ENCODE measurements at places on chromosomes 12 and 14.

GRCh38 chr12:92995258-92995903 lies 66.3 kb upstream of the EEA1 start:
- DNase-seq, result no peak

- DNase-seq, result no peak
Observed at GRCh38 chr12:1822699-1823098, 2.3 kb downstream of the LRTM2 start.

- DNase-seq, result no peak
Observed at GRCh38 chr12:106774808-106775524, 484 bp downstream of the RIC8B start.

- no peak for DNase-seq
Observed at GRCh38 chr12:121284551-121285390, 11.7 kb downstream of the CAMKK2 start.

- DNase-seq, result peak; percentile 60
Observed at GRCh38 chr14:32417956-32418552, 89.0 kb downstream of the AKAP6 start.

DNA sequence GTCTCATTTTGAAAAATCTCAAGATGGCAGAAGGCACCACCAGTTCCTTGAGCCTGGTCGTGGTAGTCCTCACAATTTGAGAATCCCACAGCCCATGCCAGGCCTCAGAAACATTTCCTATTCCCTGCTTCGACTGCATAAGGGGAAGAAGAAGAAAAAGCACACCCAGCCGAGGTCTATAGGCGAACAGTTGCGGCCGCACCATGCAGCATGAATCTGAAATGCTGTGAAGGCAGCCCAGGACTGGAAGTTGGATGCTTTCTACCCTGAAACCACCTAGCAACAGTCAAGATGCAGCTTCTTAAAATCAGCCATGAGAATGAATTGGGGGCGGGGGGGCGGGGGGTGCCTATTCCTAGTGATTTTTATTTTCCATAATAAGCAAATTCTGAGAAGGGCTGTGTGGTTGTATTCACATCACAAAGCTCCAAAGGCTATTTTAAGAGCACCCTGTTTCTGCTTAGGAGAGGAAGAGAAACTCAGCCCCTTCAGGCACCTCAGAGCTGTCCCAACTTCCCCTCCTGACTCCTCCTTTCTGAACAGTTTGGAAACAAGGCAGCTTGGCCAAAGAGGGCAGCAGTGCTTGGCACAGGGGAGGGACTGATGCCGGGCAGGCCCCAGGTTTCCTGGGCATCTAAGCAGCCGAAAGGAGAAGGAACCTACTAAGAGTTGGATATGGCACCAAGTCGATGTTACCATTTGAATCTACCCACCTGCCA lies 172.5 kb upstream of the FOXN3 start:
- no peak for DNase-seq

DNA sequence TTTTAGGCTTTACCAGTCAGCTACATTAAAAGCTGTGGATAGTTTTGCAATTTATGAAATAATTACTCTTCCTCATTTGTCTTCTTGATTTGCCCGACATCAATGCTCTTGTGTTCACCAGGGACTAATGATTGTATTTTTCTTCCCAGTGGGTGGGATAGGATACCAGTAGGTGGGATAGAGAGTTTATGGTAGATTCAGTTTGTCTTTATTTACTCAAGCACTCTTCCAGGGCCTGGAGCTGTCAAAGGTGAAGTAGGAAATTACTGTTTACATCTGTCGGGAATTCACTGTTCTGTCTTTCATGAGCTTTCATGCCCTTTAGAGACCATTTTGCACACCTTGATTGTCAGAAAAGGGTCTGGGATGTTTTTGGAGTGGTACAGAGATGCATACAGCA lies 36.6 kb downstream of the ETV6 start:
- DNase-seq, result no peak

GRCh38 chr12:111034886-111035577 lies 114.7 kb upstream of the MYL2 start:
- DNase-seq, result no peak

- no peak for DNase-seq
Observed at GRCh38 chr12:4288296-4289131, 15.0 kb downstream of the CCND2 start.

GRCh38 chr14:23356662-23357061 lies 4.0 kb upstream of the SLC22A17 start:
- DNase-seq, result no peak

DNA sequence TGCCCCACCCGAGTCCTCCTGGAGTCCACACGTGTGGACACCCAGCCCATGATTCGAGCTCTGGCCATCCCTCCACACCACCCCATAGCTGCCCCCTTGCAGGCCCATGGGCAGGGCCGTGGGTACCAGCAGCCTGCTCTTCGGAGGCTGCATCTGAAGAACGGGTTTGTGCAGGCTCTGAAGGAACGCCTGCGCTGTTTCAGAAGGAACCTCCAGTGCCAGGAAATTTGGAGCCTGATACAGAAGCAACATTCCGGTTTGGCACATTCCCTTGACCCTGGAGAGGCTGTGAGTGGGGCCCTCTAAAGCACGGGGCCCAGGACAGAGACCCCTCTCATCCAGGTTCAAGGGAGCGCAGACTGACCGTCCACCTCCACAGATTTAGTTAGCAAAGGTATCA lies 57.0 kb downstream of the ZNF664 start:
- DNase-seq, result no peak

- DNase-seq, result no peak
Observed at GRCh38 chr14:58313699-58314098, 15.3 kb downstream of the ARID4A start.

GRCh38 chr12:47808574-47809365 lies 10.9 kb downstream of the HDAC7 start:
- no peak for DNase-seq

GRCh38 chr14:91324606-91325575 lies 80.4 kb upstream of the GPR68 start:
- no peak for DNase-seq

GRCh38 chr12:122141911-122142725 lies 31.9 kb downstream of the IL31 start:
- DNase-seq, result no peak

GRCh38 chr12:30985814-30986452 lies 59.4 kb downstream of the TSPAN11 start:
- peak; percentile 73 for DNase-seq

DNA sequence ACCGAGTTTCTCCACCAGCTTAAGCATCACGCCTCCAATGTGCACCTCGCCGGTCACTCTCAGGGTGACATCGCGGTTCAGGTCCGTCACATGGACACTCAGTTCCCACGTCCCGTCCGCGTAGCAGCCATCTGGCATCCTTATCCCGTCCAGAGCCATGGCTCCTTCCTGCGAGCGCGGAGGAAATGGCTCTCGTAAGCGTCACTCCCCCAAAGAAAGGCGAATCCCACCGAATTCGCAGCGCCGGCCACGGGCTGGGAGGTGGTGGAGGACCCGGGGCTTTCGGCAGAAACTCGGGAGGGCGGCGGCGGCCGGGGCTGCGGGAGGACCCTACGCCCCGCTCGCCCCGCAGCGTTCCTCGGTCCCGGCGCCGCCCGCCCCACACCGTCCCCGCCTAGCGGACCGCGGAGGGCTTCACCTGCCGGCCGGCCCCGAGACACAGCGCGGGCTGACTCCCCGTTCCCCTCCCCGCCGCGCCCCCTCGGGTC lies 396 bp downstream of the FERMT2 start:
- no peak for DNase-seq

- DNase-seq, result no peak
Observed at GRCh38 chr12:93126069-93126474, 197.0 kb upstream of the EEA1 start.
